ENCODE measurements at places on chromosomes 5 and 9.

DNA sequence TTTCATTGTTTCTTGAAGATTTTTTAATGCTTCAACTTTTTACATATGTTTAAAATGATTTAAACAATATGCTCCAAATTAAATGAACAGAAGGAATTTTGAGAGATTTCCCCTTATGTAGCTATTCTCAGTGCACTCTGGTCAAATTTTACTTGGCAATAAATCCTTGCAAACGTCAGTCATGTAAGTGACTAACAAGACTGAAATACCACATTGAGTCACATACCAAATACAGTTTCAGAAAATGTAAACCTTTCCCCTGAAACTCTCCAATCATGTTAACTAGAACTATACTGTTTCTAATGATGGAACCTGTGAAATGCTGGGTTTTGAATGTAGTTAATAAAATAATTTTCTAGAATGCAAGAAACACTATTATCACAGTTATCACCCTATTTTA, 29.6 kb downstream of the SAR1B start:
- DNase-seq: no peak

- DNase-seq: peak; percentile 8
Measured at GRCh38 chr9:126301985-126302603, 24.5 kb upstream of the MVB12B start.

- no peak for DNase-seq
Measured at GRCh38 chr9:1427875-1428274, 377.7 kb downstream of the DMRT2 start.

GRCh38 chr9:127569886-127570401, 42.1 kb upstream of the STXBP1 start:
- DNase-seq: no peak

GRCh38 chr9:2253636-2254580, 238.8 kb downstream of the SMARCA2 start:
- DNase-seq: no peak

- no peak for DNase-seq
Measured at GRCh38 chr5:56327809-56328208, 94.7 kb upstream of the ANKRD55 start.

GRCh38 chr9:101629636-101630035, 34.9 kb upstream of the PPP3R2 start:
- no peak for DNase-seq

- no peak for DNase-seq
Measured at GRCh38 chr5:65508978-65509377, 27.3 kb upstream of the ADAMTS6 start.

DNA sequence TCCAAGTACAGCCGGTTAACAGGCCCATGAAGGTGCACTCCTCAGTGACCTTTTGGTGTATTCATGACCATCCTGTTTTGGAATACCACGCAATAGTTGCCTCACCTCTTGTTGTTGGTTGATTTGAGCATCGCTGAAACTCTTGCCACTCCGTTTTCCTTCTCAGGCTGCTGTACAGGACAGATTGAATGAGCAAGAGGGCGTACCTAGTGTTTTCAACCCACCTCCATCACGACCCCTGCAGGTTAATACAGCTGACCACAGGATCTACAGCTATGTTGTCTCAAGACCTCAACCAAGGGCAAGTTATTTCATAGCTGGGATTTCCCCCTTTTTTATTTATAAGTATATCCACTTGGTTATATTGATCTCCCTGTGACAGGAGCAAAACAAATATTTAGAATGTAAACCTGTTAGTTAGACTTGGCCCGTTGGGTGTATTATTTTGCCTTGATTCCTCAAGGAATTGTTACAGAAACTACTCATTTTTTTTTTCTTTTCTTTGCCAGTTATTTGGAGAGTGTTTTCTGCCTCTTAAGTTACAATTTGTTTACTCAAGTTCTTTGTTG, 38.1 kb downstream of the FAF2 start:
- DNase-seq: no peak

GRCh38 chr9:109385499-109385898, 64.6 kb upstream of the EPB41L4B start:
- DNase-seq: no peak

- no peak for DNase-seq
Measured at GRCh38 chr5:55680353-55680752, 31.8 kb downstream of the SLC38A9 start.

DNA sequence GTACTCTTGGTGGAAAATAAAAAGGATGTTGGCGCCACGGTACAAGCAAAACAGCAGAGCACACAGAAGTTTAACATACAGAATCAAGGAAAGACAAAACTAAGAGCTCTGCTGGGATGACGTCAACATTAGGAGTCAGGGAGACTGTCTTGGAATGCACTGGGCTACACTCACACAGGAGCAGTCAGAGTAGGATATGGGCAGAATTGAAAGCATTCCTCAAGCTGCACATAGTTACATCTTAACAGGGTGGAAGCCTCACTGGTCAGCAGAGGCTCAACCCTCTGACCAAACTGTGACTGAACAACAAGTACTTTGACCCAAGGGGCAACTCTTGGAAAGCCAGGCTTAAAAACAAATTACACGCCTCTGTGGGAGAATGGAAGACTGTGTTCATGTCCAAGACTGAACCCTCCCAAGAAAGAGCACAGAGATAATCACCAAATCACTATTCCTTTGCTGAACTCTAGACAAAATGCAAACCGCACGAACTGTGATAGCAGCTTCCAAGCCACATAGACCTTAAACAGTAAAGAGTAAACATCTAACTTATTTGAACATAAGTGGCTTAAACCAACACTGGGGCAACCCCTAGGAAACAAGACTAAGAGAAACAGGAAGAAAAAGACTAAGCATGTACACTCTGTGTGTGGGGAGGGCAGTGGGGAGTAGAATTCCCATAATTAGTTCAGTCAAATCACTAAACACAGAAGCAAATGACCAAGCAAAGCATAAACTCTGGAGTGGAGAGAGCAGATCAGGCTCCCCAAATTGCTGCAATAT, 772.7 kb downstream of the PRELID2 start:
- DNase-seq: no peak

DNA sequence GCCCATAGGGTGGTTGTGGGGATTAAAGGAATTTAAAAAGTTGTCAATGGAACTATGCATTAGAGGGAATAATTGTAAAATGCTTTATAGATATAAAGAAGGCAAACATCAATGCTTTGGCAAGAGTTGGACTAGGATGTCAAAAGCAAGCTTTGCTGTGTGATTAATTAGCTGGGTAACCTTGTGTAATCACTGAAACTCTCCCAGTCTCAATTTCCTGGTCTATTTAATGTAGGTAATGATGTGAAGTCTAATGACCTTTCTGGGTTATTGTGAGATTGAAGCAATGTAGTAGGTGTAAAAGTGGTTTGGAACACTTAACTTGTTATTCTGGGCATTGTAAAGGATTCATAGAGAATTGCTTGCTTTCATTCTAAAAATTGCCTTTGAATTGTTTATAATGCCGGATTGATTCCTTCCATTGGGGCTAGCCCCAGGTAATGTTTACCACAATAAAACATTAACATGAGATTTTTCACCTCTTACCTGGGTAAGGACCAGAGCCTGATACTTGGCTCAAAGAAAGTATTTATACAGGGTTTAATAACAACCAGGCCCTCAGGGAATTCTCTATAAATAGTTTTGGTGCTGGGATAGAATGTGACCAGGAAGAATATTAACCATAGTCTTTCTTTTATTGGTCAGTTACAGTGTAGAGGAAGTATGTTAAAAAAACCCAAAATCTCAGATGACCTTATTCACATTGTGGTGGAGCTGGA, 30.0 kb upstream of the CLINT1 start:
- no peak for DNase-seq

GRCh38 chr5:32450952-32451351, 6.4 kb upstream of the ZFR start:
- no peak for DNase-seq

GRCh38 chr5:112646139-112646936, 91.3 kb upstream of the APC start:
- no peak for DNase-seq

- DNase-seq: no peak
Measured at GRCh38 chr9:77830618-77831285, 182.6 kb upstream of the GNA14 start.

DNA sequence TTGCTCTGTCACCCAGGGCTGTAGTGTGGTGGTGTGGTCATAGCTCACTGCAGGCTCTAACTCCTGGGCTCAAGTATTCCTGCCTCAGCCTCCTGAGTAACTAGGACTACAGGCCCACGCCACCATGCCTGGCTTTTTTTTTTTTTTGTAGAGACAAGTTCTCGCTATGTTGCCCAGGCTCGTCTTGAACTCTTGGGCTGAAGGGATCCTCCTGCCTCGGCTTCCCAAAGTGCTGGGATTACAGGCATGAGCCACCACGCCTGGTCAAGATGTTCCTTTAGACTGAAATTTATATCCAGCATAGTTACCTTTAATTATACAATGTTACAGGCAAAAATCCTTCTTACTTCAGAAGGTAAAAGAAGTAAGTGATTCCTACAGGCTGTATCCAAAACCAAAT, 1.6 kb upstream of the DNAJC21 start:
- no peak for DNase-seq
